Iris pigment epithelial cell (primary cell): ENCODE measurements at places on chromosomes 12 and 14.

GRCh38 chr12:93984005-93984404 lies 164.4 kb upstream of the PLXNC1 start:
- no peak for DNase-seq

DNA sequence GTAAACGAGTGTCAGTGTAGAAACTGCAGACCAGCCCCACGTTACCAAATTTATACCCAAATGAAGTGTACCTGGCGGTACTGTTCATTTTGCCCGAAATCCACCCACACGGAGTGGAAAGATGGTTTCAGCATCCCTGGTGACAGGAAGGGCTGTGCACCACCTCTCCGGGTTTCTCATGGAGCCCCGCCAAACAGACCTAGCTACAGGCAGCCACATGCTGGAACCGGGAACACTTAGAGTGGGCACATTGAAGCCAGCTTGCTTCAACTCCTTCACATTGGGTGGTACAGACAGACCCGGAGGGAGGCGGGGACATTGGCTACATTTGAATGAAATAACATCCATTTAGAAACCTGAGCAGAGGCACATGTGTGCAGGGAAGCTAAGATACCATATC lies 84.4 kb downstream of the PPP2R5C start:
- DNase-seq, result no peak

GRCh38 chr12:53974084-53975063 lies at the start of gene HOTAIR:
TSS of gene HOTAIR (minus strand) at chr12:53974954.
- DNase-seq, result no peak

DNA sequence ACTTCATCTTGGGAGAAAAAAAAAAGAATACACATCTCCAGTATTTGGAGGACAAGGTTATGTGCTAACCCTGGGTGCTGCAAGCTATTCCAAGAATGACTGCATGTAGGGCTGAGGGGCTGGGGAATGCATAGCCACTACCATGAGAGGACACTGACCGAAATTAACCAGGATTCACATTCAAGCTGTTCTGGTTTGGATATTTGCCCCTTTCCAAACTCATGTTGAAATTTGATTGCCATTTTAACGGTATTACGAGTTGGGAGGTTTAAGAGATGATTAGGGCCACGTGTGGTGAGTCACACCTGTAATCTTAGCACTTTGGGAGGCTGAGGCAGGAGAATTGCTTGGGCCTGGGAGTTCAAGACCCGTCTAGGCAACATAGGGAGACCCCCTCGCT lies 18.5 kb upstream of the MARK3 start:
- DNase-seq, result no peak

GRCh38 chr12:118061011-118061872 lies at the start of gene WSB2:
TSS of gene WSB2 (minus strand) at chr12:118061179. CDS start at chr12:118061048, 131 bp downstream.
- peak; percentile 56 for DNase-seq

- DNase-seq, result peak; percentile 70
Measured at GRCh38 chr14:68683326-68683725, 109.5 kb downstream of the ZFP36L1 start.

DNA sequence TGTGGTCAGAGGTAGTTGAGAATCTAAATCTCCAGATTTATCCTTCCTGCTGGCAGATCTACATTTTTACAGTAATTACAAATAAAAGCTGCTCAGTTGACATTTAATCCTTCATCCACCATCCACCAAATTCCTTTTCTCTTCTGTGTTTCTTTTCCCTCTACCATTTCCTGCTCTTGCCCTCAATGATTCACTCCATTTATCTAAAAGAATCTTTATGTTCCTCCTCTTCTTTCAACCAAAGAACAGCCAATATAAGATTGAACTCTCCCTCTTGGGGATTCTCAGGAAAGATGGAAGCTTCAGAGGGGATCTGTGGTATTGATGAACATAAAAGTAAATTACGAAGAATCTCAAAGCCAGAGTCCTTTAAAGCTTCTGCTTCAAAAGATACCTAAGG lies 4.4 kb downstream of the MAP4K5 start:
- peak; percentile 58 for DNase-seq

- no peak for DNase-seq
Measured at GRCh38 chr12:3805077-3805476, 52.2 kb upstream of the CRACR2A start.
